ENCODE measurements at places on chromosomes 2 and 18. TPM values are rescaled to one million over a fixed set of nuclear protein-coding genes. Genes with fewer than 3 reads are reported as not detected.

Gene SOWAHC
- 9.1 TPM for polyA plus RNA-seq

Gene MAP3K20
- 45.4 TPM for polyA plus RNA-seq

Gene LBX2
- polyA plus RNA-seq, result 0.37 TPM

Gene LCT
- not detected for polyA plus RNA-seq

Gene AKAIN1
- not detected for polyA plus RNA-seq

Gene KIAA2012
- 0.13 TPM for polyA plus RNA-seq

Gene TRIB2
- polyA plus RNA-seq, result 11.0 TPM

Gene MEIS1
- polyA plus RNA-seq, result 65.7 TPM

Gene CDH20
- 0.02 TPM for polyA plus RNA-seq

Gene SPDYA
- polyA plus RNA-seq, result 0.10 TPM

Gene CHRNG
- not detected for polyA plus RNA-seq

Gene CPLX4
- not detected for polyA plus RNA-seq

Gene ALKAL2
- polyA plus RNA-seq, result not detected

Gene DYNAP
- polyA plus RNA-seq, result not detected

Gene DCDC2C
- not detected for polyA plus RNA-seq

Gene ACMSD
- polyA plus RNA-seq, result not detected

Gene GREB1L
- 2.7 TPM for polyA plus RNA-seq

Gene ANKRD36
- polyA plus RNA-seq, result 3.8 TPM

Gene SLC23A3
- 1.1 TPM for polyA plus RNA-seq

Data from BJ (cell line).